ENCODE measurements at places on chromosomes 7 and 10.

DNA sequence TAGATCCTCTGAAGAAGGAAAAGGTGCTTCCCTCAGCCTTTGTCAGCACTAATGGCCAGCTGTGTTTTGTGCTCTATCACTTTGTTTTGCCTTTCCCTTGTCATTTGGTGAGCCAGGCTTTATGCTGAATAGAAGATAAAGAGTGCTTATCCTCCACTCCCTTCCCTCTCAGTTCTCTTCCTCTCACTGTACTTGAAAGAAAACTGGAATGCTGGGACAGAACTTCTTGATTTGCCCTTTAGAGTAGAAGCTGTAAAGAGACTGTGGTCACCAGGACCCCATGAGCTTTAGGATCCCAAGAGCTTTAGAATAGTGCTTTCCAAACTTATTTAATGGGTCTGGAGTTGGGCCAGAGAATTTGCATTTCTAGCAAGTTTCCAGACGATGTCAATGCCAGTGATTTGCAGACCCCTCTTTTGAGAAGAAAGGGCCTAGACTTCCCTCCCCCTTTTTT lies 81.4 kb downstream of the LRRC4 start:
- DNase-seq: no peak

DNA sequence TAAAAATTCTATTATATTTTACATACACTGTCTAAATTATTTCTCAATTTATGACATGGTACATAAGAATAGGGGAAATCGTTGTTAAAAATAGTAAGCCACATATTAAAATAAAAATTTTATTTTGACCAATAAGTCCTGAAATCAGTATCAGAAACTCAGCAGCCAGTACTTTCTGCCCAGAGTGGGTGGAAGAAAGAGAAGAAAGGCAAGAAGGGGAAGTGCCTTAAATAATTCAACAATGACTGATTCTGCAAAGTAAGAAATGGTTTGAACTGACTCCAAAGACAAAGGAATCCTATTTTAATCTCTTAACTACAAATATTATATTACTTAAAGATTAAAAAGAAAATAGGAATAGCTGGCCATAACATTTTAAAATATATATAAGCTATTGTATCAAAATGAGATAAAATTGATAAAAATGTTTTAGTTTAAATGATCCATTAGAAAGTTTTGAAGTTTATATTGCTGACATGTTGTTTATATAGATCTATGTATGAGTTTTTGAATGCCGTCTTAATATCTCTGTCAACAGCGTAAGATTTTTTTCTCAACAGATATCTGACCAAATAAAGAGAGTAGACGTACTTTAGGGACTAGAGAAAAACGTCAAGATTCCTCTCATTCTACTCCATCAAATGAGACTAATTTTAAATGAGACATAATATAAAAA lies 30.2 kb upstream of the NRCAM start:
- no peak for DNase-seq

DNA sequence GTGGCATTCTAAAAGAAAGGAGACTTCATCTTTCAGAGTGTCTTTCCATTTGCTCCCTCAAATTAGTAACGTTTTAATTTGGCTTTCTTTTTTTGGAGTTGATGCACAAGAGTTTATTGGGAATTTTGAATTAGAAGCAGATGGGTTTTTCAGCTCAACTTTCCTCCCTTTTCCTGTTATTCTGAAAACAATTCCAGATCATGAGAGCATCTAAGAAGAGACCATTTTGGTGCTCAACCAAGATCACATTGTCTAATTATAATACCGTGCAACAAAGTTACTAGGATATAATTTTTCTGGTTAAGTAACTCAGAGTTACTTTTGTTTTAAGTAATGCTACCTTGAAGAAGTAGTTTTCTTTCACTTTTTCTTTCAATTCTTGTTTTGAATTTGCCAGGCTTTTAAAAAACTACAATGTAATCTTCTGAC lies 396.6 kb upstream of the KLF6 start:
- no peak for DNase-seq

DNA sequence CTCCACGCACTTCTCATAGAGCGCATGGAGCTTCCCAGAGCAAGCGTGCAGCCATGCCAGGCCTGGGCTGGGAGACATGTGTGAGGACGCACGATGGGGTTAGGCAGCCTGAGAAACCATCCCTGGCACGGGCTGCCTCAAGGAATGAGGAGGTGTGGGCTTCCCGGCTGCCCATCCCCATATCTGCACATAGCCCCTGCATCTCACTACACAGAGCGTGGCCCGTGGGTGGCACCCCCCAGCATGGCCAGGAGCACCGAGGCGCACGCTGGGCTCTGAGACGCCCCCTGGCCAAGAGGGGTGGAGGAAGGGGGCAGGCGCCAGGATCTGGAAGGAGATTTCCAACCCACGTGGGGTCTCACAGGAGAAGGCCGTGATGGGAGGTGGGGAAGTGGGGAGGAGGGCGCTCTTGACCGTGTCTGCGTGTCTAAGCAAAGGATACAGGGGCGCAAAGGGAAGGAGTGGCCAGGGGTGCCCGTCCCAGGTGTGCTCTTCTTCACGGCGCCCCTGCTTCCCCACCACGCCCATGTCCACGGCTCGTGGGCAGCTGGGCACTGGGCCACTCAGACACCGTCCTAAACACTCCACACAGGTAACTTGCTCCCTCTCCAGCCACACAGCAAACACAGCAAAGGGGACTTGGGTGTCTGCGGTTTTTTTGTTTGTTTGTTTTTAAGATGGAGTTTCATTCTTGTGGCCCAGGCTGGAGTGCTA lies 340.5 kb downstream of the PTPRN2 start:
- DNase-seq: no peak
